ENCODE measurements at places on chromosomes 4 and X.
A peak's percentile ranks its signal among the peaks of the same experiment; 100 is the strongest.

DNA sequence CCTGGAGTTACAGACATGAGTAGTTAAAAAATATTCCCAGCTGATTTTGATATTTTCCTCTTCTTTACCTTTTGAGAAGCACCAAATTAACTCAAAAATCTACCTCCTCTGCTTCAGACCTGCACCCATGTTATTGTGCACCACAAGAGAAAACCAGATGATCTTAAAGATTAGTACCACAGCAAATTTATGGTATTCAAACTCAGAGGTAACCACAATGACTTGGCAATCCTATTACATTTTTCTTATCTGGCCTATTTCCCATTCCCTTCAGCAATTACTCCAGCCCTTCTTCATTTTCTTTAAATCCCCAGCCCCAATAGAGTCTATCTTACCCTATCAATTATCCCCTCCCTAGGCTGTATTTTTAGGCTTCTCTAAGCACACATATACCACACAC, 535.1 kb downstream of the FAT4 start:
- DNase-seq: no peak

- no peak for DNase-seq
Measured at GRCh38 chrX:54397113-54397512, 39.3 kb upstream of the WNK3 start.

DNA sequence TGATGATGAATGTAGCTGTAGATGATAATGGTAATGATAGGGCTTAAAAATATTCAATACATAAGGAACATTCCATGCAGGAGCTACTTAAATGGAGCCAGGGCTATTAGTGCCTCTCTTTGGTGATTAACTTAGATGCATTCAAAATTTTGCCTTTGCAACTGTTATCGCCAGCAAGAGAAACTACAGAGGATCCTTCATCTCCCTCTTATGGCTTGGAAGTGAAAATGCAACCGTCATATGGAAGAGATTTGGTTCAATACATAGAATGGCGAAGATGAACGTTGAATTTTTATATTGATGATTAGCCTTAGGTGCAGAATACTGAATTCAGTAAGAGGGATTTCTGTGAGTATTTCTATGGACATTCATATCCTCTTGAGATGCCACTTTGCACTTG, 134.5 kb upstream of the NLGN4X start:
- no peak for DNase-seq

DNA sequence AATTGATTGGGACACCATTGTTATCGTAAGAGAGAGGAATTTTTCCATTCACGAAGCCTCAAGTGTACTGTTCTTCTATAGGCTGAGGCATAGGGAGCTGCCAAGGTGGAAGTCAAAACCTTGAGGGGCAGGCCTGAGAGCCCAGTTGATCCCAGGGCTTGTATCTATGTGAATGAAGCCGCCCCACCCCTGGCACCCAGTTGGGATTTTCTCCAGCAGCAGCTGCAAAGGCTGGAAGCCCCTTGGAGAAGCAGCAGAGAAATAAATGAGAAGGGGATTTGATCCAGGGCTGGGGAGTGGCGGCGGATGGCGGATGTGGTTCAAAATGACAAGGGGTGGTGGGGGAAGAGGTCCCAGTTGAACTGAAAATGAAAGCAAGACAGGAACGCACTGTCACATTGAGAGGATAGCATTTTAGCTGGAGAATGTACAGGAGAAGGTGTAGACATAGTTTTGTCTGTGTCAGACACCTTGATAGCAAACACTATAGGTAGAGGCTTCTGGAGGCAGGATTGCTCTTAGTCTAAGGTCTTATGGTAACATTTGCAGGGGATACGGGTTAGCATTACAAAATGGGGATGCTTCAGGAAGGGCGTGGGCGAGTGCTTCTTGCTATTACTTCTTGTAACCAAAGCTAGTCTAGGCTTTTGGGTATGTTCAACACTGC, 32.6 kb downstream of the DOCK11 start:
- DNase-seq: peak; percentile 33

- DNase-seq: no peak
Measured at GRCh38 chr4:21845663-21846062, 102.9 kb downstream of the KCNIP4 start.

DNA sequence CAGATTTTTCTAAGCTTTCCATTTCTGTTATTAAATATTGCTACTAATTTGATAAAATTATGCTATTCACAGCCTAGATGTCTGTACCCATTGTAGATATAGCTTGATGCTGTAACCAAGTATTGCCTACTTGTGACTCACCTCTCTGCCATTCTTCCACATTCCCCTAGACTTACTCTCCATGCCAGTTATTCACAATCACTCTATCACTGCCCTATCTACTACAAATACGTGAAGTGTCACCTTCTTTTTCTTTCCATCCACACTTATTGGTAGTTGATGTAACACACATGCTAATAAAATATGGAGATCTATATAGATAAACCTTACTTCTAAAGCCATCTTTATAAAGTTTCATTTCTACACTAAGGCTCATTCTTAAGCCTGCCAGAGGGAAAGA, 179.4 kb upstream of the PACRGL start:
- DNase-seq: no peak

- DNase-seq: no peak
Measured at GRCh38 chr4:10054571-10055041, 33.3 kb upstream of the SLC2A9 start.

- DNase-seq: no peak
Measured at GRCh38 chrX:1451251-1451660, 1.5 kb downstream of the ASMTL start.

- DNase-seq: no peak
Measured at GRCh38 chrX:19625612-19626011, 110.3 kb upstream of the MAP3K15 start.

- DNase-seq: no peak
Measured at GRCh38 chr4:82797405-82798111, 1.0 kb downstream of the SCD5 start.

GRCh38 chr4:83490876-83491450, 6.1 kb upstream of the ABRAXAS1 start:
- peak; percentile 68 for DNase-seq

DNA sequence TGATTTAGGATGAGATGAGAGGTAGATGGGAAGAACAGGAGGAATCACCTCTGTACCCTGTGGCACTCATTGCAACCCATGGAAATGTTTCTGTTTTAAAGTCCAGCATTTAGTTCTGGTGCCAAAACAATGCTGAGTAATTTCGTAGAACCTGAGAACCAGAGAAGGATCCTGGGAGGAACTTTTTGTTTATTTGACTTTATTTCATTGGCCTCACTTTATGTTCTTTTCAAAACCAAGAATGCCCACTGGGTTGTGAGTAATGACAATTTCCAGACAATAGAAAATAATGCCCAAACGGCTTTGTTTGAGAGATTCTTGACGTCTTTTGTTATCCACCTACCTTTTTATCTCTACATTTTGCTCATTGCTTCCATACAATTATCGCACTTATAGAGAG, 111.3 kb downstream of the SHROOM3 start:
- DNase-seq: no peak

- no peak for DNase-seq
Measured at GRCh38 chrX:28189011-28189410, 207.8 kb upstream of the DCAF8L1 start.

DNA sequence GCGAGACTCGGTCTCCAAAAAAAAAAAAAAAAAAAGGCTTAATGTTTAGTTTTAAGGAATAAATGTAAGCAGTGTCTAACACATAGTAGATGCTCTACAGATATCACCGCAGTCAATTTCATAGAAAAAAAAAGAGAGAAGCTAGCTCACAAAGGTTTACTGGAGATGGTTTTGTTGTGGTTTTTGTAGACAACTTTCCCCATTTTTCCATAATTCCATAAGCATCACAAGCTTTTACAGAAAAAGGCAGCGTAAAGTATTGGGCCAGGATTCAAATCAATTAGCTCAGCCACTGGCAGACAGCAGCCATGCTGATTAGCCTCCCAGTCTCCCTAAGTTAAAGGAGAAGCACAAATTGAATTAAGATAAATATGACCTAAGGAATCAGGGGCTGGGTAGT, 1.5 kb downstream of the GRSF1 start:
- DNase-seq: peak; percentile 9

DNA sequence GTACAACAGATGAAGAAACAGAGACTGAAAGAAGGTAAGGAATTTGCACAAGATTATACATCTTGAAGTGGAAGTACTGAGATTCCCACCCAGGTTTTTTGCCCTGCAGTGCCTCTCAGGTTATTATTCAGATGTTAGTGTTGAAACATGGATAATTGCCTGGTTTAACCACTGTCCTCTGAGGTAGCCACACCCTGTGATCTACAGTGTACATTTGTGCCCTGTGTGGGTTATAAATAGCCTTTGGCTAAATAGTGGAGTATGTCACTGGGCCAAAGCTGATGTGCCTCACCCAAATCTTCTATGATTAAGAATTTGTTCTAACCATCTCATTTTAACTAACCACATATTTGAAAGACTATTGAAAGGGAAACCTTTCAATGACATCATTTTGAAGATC, 5.4 kb upstream of the ASB5 start:
- DNase-seq: no peak

GRCh38 chr4:145097331-145097820, 620 bp downstream of the ANAPC10 start:
- peak; percentile 41 for DNase-seq

DNA sequence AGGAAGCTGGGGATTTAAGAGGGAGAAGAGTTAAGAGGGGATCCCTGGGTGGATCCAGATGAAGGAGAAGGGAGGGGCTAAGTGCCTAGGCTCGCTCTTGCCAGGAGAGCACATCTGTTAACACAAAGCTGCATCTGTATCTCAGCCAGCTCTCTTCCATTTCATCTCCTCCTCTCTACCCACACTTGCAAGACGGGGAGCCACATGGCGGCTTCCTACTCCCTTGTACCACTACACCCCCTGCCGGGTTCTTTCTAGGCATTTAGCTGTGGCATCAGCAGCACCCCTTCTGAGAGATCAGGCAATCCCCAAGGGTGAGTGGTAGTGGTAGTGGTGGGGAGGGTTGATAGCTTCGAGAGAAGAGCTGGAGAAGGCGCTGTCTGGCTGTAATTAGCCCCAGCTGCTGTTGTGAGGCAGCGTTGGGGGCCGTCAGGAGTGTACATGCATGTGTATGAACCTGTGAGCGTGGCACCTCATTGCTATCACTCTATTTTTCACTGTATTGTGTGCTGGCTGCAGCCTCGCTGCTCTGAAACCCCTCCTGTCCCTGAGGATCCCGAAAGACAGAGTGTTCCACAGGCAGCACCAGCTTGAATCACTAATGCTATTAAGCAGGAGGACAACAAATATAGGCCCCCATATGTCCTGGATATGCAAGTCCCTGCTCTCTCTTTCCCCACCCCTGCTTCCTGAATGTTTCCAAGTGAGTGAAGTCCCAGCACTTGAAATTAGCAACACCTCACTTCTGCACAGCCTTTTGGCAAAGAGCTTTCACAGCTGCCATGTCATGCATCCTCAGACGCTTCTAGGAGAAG, 73.7 kb downstream of the RTL9 start:
- no peak for DNase-seq

DNA sequence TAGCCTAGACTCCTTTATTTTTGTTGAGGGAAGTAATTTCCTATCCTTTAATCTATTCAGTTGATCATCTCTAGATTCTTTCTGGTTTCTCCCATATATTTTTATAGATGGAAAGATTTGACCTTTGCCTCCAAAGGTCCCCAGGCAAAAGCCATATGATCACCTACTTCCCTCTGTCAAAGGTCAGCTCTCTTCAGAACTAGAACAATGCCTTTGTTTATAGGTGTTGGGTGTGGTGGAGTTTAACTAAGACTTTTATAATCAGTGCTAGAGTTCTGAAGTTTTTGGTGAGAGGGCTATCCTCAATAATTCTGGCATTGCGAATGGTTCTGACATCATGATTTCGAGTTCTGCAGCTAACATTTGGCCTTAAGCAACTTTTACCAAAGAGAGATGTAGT, 19.0 kb upstream of the DCAF8L2 start:
- no peak for DNase-seq

- no peak for DNase-seq
Measured at GRCh38 chr4:75599647-75600046, 30.7 kb downstream of the CDKL2 start.

DNA sequence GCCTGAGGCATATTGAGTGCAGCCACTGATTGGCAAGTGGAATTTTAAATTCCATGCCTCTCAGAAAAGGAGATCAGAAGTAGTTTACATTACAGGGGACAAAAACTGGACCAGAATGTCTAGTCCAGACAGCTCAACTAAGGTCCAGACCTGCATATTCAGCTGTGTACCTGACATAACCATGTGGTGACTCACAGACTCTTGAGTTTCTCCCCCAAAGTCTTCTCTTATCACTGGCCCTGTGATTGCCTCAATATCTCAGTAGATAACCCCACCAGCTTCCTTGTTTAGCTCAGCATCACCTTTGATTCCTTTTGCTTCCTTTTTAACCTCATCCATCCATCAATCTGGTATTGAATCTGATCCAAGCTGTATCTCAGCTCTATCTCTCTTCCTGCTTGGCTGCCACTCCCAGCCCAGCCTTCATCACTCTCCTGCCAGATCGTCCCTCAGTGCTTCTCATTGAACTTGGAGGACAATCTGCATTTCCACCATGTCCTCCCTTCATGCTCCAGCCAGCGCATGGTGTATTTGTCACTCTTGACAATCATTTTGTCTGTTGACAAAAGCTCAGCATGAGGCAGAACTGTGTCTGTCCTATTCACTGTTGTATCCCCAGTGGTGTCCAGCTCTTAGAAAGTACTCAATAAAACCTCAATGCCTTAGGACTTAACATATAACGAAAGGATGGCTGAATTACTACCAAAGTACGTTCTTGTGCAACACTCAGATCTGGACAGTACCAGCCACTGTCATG, 27.8 kb upstream of the SLC2A9 start:
- no peak for DNase-seq

Measured in Kasumi-1 (cell line).